Skin of body (tissue), 3 donors: ENCODE measurements at places on chromosomes 2 and 18. TPM values are rescaled to one million over a fixed set of nuclear protein-coding genes. Genes with fewer than 3 reads are reported as not detected.

DNA sequence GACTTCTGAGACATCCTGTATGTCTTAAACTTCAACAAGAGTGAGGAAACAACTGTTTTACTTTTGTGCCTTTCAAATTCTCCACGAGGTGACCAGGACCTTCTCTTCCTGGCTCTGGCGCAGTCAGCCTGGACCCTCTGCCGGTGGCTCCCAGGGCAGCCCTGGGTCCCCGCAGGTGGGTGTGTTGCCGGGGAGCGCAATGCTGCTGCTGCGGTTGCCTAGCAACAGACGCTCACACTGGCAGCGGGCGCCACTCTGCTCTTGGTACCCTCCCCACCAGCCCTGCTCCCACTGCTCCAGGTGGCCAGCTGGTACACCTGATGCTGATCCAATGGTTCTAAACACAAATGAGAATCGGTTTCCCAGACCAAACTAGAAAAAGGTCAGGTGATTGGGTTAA, 58.7 kb downstream of the GNAL start:
- no peak for DNase-seq

GRCh38 chr2:72108121-72108520, 39.5 kb downstream of the CYP26B1 start:
- no peak for DNase-seq

The L3MBTL4 gene
- 17.5 TPM for total RNA-seq

The PID1 gene
- 17.5 TPM for total RNA-seq

GRCh38 chr2:7800031-7800430, 881.8 kb upstream of the ID2 start:
- DNase-seq: no peak

GRCh38 chr2:142445551-142446072, 314.8 kb upstream of the LRP1B start:
- no peak for DNase-seq

GRCh38 chr2:59701271-59701994, 852.0 kb downstream of the BCL11A start:
- no peak for DNase-seq

GRCh38 chr2:30778611-30779010, 28.6 kb downstream of the CAPN13 start:
- no peak for DNase-seq

DNA sequence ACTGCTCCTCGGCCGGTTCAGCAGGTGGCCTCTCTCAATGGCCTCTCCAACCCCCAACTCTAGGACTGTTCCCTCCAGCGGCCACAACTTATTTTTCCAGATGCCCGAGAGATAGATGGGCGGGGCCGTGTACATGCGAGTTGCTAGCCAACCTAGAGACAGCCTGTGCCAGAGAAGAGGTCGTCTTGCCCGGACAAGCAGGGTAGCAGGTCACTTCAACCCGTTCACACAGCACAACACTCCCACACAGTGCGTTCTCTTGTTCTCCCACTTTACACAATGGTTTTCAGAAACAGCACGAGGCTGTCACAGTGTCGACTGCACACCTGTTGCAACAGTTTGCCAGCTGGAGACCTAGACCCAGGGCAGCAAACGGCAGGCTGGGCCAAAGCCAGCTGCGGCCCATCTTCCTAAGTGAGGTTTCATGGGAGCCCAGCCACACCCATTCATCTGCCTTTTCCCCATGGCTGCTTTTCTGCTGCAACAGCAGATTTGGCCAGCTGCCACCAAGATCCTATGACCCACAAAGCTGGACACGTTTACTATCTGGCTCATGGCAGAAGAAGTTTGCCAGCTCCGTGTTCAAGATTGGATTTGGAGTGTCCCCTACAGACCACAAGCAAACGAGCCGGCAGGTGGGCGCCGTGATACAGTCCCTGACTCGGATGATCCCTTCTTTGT, 7.3 kb upstream of the PRLH start:
- no peak for DNase-seq

- no peak for DNase-seq
Measured at GRCh38 chr18:37930640-37931039, 365.0 kb upstream of the CELF4 start.

The SLC5A7 gene
- 0.10 TPM for total RNA-seq

The SCN7A gene
- 18.2 TPM for total RNA-seq

DNA sequence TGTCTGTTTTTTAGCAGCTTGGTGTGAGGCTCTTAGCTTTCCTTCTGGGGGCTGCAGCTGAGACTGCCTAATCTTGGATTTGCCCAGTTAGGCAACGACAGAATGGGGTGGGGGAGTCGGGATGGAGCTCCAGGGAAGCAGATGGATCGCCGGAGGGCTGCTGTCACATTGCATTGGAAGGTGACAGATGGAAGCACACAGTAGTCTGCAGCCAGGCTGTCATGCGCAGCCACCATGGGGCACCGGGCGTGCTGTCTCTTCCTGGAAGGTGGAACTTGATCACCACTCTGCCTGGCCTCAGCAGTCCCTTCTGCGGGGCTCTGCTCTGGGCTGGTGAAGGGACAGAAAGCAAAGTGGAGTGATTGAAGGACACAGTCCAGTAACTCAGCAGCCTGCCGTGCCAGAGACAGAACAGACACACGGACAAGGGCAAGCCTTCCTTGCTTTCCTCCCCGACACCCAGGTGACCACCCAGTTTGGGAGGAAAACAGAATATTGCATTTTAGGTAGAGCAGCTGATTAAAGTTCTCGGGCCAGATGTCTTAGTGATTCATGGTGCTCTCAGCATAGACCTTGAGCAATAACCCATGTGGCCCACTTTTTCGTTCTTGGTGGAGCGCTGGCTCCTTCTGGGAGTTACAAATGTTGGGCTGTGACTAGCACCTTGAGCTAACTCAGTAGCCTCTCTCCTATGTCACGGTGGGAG, 40.9 kb downstream of the RNF144A start:
- DNase-seq: no peak

DNA sequence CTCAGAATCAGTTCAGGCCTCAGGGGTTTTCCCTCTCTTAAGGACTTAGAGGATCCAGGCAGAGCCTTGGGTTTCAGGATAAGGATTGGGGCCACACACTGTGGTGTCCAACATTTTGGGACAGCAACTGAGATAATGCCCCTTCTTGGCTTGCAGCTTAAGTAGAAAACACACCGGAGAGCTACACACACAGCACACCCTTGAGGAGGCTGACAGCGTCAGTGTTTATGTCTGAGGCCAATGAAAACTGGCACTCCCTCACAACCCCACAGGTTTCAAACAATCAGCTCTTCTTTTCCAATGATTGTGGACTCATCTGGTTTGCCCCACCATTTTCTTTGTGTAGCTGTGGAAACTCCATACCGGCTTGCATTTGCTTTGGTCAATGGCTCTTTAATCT, 257.7 kb downstream of the CDCA7 start:
- no peak for DNase-seq

The SERPINB11 gene
- total RNA-seq: not detected

- no peak for DNase-seq
Measured at GRCh38 chr2:70985956-70986355, 7.5 kb downstream of the ANKRD53 start.

The ALPP gene
- total RNA-seq: not detected

GRCh38 chr2:4765787-4766530, 926.2 kb upstream of the SOX11 start:
- DNase-seq: no peak

DNA sequence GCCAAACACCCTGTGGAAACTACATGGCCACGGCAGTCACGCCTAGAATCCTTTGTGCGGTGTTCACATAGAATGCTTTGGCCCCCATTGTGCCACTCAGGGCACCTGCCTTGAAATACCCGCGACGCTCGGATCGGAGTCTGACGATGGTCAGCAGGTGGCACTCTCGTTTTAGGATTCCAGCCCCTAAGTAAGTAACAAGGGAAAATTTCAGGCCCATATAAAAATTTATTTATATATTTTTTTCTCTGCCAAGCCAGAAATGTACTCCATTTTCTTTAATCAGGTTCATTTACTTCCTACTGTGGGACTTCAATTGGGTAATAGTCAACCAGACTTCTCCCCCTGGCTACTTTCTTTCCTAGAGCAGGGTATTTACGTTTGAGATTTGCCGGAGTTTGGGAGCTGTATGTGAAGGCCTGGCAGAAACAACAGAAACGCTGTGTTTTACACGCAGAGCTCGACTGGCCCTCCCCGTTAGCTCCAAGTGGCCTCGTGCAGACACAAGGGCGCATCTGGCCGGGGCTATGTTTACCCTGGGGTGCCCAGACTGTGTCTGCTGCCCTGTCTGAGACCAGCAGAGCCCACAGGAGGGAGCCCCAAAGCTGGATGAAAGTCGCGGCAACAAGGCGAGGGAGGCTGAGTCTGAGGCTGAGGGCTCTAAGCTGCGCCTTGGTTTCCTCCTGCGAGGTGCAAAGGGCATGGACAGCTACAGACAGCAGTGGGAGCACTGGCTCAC, 41.6 kb downstream of the LRRC30 start:
- DNase-seq: peak; percentile 53

DNA sequence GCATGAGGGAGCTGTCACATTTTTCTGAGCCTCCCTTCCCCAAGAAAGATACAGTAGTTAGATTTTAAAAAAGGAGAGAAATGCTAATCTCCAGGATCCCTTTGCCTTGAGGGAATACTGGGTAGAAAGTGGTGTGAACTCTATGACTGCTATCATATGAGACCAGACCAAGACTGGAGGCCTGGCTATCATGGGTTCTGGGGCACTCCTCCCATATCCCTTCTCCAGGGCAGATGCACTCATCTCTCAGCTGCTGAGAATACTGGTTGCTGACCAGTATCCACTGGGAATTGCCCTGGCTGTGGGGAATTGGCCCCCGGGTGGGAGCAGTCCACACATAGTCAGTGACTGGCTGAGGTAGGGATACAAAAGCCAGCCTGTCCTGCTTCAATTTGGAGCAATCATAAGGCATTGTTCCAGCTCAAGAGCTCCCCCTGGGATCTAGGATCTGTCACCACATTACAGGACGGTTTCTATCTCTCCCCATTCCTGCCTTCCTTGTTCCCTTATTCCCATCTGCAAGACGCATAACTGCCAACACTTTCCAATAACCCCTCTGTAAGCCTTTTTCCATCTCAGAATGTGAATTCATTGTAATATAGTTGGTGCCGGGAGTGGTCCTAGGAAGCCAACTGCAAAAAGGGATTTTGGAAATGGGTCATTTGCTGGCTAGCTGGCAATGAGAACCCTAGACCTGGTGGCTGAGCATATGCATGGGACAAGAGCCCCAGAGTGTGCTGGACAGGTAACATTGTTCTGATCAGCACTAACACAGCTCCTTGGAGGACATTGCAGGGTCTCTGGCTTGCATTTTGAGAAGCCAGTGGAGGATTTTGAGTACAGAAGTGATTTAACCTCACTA, 35.4 kb upstream of the REEP1 start:
- DNase-seq: no peak

The C2orf66 gene
- 0.69 TPM for total RNA-seq

GRCh38 chr2:101200676-101201075, 49.5 kb upstream of the TBC1D8 start:
- DNase-seq: no peak

DNA sequence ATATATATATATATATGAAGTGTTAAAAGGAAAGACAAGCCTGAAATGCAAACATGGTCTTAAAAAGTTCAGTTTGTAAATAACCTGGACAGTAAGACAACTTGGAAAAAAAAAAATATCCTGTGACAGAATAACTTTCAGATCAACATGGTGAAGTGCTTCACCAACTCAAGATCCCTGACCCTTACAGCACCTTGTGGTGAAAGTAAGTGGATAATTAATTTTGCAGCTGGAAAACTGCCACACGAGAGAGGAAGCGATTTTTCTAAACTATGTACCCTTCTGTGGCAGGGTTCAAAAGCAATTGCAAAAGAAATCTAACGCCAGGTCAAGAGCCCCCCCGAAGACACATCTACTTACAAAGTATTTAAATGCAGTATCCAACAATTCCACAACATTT, 95.8 kb downstream of the PAX3 start:
- DNase-seq: no peak

DNA sequence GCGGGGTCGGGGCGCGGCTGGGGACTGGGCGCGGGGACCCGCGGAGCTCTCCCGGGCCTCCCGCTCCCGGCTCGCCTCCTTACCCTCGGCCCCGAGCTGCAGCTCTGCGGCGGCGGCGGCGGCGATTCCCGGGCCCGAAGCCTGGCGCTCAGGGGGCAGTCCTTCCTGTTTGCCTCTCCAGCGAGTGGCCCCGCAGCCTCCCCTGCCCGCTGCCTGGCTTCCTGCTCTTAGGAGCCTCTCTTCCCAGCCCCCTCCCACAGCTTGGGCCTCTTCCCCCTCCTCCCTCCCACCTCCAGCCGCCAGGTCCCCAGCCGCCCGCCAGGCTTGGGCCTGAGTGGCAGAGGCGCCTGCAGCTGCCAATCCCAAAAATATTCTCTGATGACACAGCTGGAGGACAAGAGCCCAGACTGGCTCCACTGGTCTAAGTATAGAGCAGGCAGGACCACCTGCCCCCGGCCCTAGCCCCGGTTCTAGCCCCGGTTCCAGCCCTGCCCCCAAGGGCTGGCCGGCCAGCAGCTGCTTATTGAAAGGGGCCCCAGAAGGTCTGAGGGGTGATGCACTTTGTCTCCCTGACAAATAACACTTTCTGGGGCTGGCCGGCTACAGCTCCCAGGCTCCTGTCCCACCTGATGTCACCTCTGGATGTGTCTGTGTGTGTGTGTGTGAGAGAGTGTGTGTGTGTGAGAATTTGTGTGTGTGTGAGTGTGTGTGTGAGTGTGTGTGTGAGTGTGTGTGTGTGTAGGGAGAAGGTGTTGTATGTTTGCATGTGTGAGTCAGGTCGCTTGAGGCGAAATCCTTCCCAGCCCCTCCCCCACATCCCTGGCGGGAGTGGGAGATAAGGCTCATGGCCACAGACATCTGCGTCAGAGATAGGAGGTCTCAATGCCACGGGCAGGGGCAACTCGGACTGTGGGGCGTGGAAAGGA, at the start of gene OBSL1:
OBSL1 (minus strand) TSS at position 229 of the 926 bp plus-strand sequence. CDS start 307 bp downstream, outside the sequence.
- peak; percentile 28 for DNase-seq

GRCh38 chr2:85915606-85916303, 27.0 kb upstream of the ST3GAL5 start:
- DNase-seq: no peak
